Thyroid gland (tissue), 4 donors: ENCODE measurements at places on chromosomes 11 and 22. TPM values are rescaled to one million over a fixed set of nuclear protein-coding genes. Genes with fewer than 3 reads are reported as not detected.

The DGCR6 gene
- 5.4 TPM for total RNA-seq

The IL17REL gene
- not detected for total RNA-seq

The LAYN gene
- total RNA-seq, result 36.6 TPM

The MRGPRF gene
- total RNA-seq, result 7.2 TPM

The CELF1 gene
- 87.3 TPM for total RNA-seq

The OR4D5 gene
- not detected for total RNA-seq

The IFTAP gene
- total RNA-seq, result 58.9 TPM

The ABCC8 gene
- total RNA-seq, result 10.9 TPM

The OR5D14 gene
- total RNA-seq, result not detected

The B4GAT1 gene
- 54.2 TPM for total RNA-seq

DNA sequence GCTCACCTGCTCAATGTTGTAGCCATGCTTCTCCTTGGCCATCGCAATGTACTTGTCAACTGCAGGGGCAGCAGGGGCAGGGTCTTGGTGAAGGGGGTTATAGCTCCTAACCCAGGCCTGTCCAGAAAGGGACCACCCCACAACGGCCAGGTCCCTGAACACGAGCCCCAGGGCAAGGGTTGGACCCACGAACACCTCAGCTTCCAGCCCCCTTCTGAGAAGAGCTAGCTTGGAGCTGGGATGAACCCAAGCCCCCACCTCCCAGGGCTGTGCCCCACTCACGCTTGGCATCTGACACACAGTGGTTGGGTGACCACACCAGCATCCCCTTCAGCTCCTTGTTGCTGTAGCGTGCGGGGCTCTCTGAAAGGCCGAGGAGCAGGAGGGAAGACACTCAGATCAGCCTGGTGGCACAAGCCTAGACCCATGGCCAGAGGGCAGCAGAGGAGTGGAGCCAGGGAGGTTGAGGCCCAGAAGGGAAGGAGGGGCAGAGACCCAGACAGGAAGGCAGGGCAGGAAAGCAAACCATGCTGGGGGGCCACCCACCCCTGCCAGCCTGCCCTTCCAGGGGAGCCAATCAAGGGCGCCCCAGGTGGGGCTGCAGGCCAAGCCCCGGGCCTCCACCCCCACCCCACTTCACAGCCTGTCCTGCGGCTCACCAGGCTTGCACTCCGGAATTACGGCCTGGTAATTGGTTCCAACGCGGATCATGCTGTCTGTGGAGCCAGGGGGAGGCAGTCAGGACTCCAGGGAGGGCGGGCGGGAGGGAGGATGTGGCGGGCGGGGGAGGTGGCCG, 1.9 kb downstream of the RCOR2 start:
- H3K36me3 ChIP-seq, result no peaks in the 10 kb centered on the region
- DNase-seq, result no peak
- peaks cover 45% of the 10 kb centered on the region for H3K4me1 ChIP-seq
- no peak overlapping the region for H3K4me3 ChIP-seq

GRCh38 chr11:104546501-104546900, 351.8 kb downstream of the CASP12 start:
- no peaks in the 10 kb centered on the region for H3K36me3 ChIP-seq
- DNase-seq, result no peak
- no peak overlapping the region for H3K4me3 ChIP-seq
- no peaks in the 10 kb centered on the region for H3K4me1 ChIP-seq
- no peak overlapping the region for H3K27ac ChIP-seq

GRCh38 chr11:72317982-72318381, 74.0 kb upstream of the PHOX2A start:
- no peaks in the 10 kb centered on the region for H3K4me1 ChIP-seq
- H3K27ac ChIP-seq, result no peak overlapping the region
- no peak for DNase-seq
- H3K4me3 ChIP-seq, result no peak overlapping the region
- H3K27me3 ChIP-seq, result no peaks in the 10 kb centered on the region

GRCh38 chr11:94417386-94417987, 16.3 kb upstream of the GPR83 start:
- no peaks in the 10 kb centered on the region for H3K27me3 ChIP-seq
- no peak overlapping the region for H3K4me3 ChIP-seq
- H3K4me1 ChIP-seq, result peaks cover 9% of the 10 kb centered on the region
- no peak for DNase-seq

DNA sequence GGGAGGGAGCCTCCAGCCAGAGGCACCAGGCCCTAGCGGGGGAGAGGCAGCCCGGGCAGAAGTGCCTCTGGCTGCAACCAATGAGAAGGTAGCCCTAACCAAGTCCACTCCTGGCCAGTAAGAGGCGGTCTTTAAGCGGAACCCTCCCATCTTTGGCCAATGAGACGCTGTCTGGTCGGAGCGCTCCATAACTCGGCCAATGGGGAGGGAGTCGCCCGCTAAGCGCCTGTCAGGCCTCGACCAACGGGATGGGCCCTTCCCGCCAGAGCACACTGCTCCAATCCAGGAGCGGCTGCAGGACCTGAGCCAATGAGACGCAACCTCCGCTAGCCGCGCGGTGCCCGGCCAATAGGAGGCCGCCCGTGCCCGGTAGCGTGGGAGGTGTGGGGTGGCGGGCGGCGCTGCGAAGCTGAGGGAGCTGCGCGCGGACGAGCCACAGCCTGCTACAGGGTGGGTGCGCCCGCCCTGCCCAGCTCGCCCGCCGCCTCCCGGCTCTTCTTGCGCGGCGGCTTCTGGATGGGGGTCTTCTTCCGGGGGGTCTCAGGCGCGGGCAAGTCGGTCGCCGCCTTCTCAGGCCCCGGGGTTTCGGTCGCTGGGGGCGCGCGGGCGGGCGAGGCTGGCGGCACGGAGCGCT, 12.6 kb downstream of the SCARF2 start:
- H3K27me3 ChIP-seq, result no peaks in the 10 kb centered on the region
- H3K4me3 ChIP-seq, result no peak overlapping the region
- no peaks in the 10 kb centered on the region for H3K36me3 ChIP-seq
- H3K27ac ChIP-seq, result no peak overlapping the region
- DNase-seq, result no peak

GRCh38 chr11:69157156-69157821, 1.6 kb downstream of the SMIM38 start:
- no peaks in the 10 kb centered on the region for H3K4me1 ChIP-seq
- DNase-seq, result no peak
- no peaks in the 10 kb centered on the region for H3K36me3 ChIP-seq
- peaks cover 5% of the 10 kb centered on the region for H3K27me3 ChIP-seq

- no peak overlapping the region for H3K27ac ChIP-seq
- H3K4me3 ChIP-seq, result no peak overlapping the region
- DNase-seq, result no peak
- H3K4me1 ChIP-seq, result no peaks in the 10 kb centered on the region
- no peaks in the 10 kb centered on the region for H3K36me3 ChIP-seq
Observed at GRCh38 chr11:116454951-116455350, 317.8 kb downstream of the BUD13 start.

- H3K27me3 ChIP-seq, result no peaks in the 10 kb centered on the region
- peaks cover 34% of the 10 kb centered on the region for H3K36me3 ChIP-seq
- H3K27ac ChIP-seq, result no peak overlapping the region
- peaks cover 38% of the 10 kb centered on the region for H3K4me1 ChIP-seq
- no peak for DNase-seq
- H3K4me3 ChIP-seq, result no peak overlapping the region
Observed at GRCh38 chr22:38222797-38223119, 21.0 kb downstream of the MAFF start.

DNA sequence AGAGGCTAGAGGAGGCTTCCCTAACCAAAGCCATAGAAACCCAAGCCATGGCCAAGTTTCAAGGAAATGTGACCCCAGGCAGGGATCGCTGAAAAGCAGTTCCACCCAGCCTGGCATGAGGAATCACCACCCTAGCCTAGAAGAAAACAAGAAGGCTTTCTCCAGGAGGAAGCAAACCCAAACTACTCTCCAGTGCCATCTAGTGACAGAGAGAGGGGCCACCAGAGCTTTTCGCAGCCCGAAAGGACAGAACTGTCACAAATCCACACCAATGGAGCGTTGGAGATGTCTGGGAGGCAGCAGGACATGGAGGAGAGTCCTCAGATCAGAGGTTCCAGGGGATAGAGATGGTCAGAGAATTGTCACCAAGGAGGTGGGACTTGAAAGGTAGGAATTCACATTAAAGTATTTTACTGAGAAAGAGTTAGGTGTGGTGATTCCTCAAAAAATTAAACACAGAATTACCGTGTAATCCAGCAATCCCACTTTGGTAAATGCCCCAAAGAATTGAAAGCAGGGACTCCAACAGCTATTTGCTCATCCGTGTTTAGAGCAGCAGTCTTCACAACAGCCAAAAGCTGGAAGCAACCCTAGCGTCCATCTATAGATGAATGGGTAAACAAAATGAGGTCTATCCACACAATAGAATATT, 67.3 kb upstream of the NUP50 start:
- H3K4me3 ChIP-seq, result no peak overlapping the region
- H3K36me3 ChIP-seq, result no peaks in the 10 kb centered on the region
- peak; percentile 56 for DNase-seq

DNA sequence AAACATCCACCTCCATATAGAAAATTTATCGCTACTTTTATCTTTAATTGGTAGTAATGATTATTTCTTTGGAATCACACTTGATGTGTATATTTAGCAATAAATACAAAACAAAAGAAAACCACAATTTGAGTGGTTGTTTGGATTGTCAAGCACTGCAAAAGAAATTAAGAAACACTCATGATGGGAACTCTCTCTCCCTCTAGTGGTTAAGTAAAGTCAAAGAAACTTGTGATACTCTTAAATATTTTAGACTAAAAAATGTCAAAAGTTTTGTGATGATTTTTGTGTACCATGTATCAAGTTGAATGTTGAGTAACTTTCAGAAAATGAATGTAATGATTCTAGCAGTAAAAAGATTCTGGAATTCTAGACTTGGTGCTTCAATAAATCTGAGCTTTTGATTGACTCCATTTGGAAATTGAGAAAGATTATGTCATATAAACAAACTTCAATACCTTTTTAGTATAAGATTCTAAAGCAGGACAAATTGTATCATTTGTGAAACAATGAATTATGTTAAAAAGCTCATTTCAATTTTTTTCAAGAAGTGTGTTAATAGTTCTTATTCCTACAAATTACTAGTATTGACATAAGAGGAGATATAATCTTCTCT, 20.8 kb downstream of the MUC15 start:
- no peaks in the 10 kb centered on the region for H3K4me1 ChIP-seq
- H3K27me3 ChIP-seq, result no peaks in the 10 kb centered on the region
- H3K36me3 ChIP-seq, result no peaks in the 10 kb centered on the region
- no peak overlapping the region for H3K4me3 ChIP-seq
- no peak overlapping the region for H3K27ac ChIP-seq

GRCh38 chr11:14547440-14547839, 27.3 kb upstream of the PSMA1 start:
- no peaks in the 10 kb centered on the region for H3K27me3 ChIP-seq
- no peaks in the 10 kb centered on the region for H3K36me3 ChIP-seq
- H3K4me3 ChIP-seq, result no peak overlapping the region
- no peak for DNase-seq
- H3K4me1 ChIP-seq, result no peaks in the 10 kb centered on the region
- H3K27ac ChIP-seq, result no peak overlapping the region

- H3K27me3 ChIP-seq, result no peaks in the 10 kb centered on the region
- H3K27ac ChIP-seq, result no peak overlapping the region
- no peak overlapping the region for H3K4me3 ChIP-seq
- H3K4me1 ChIP-seq, result no peaks in the 10 kb centered on the region
- H3K36me3 ChIP-seq, result no peaks in the 10 kb centered on the region
Observed at GRCh38 chr11:91160661-91161060, 937.8 kb upstream of the CHORDC1 start.

DNA sequence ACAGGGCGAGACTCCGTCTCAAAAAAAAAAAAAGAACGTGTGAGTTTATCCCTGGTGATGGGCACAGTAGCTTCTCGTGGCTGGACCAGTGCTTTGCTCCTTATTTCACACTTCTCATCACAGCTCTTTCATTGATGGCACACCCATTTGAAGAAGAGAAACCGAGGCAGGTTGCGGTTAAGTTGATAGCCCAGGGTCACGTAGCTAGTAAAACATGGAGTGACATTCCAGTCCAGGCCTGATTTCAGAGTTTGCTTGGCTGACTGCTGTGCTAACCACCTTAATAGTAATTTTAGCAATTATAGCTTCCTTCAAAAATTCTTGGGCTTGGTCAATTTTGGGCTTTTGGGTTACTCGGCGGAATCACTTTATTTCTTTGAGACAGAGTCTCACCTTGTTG, 25.8 kb downstream of the AP2A2 start:
- peaks cover 15% of the 10 kb centered on the region for H3K4me1 ChIP-seq
- DNase-seq, result no peak
- H3K4me3 ChIP-seq, result no peak overlapping the region
- no peaks in the 10 kb centered on the region for H3K36me3 ChIP-seq
- H3K27me3 ChIP-seq, result no peaks in the 10 kb centered on the region

DNA sequence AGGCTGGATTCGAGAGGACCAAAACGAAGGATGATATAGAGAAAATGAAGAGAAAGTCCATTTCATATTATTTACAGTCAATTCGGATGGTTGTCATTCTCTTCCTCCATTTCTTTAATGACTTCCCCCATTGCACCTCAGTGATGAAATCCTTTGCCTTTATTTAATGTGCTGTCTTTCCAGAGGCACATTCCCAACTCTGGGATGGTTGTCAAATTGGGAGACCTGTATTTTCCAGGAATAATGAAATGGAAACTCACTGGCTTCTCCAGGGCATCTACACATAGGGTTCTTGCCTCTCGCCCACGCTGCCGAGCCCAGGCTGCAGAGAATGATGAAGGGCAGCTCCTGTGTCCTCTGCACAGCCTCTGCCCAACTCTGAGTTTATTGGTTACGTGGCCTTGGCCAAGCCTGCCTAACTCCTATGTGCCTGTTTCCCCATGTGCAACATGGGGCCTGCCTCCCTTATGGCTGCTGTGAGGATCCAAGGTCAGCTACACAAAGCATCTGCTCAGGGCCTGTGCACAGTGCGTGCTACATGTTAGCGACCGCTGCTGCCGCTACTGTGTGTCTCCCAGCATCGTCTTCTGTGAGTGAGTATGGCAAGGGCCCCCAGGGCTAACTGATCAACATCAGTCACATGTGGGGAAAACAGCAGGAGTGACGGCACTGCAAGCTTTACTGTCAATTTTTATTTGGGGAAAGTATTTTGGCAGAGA, 81.5 kb upstream of the BID start:
- DNase-seq, result no peak
- H3K36me3 ChIP-seq, result peaks cover 5% of the 10 kb centered on the region
- H3K4me1 ChIP-seq, result peaks cover 30% of the 10 kb centered on the region
